Naive thymus-derived CD4-positive, alpha-beta T cell (primary cell): ENCODE measurements at places on chromosomes 4 and X. TPM values are rescaled to one million over a fixed set of nuclear protein-coding genes. Genes with fewer than 3 reads are reported as not detected.
A peak's percentile ranks its signal among the peaks of the same experiment; 100 is the strongest.

The MXD4 gene
- polyA plus RNA-seq: 18.9 TPM

The SSX3 gene
- not detected for polyA plus RNA-seq

The PUDP gene
- polyA plus RNA-seq: 8.1 TPM

The HTR2C gene
- polyA plus RNA-seq: not detected

The XKRX gene
- 2.1 TPM for polyA plus RNA-seq

The ARMCX4 gene
- polyA plus RNA-seq: 1.7 TPM

The MND1 gene
- polyA plus RNA-seq: not detected

The IGFBP7 gene
- 0.37 TPM for polyA plus RNA-seq

The RBMXL3 gene
- not detected for polyA plus RNA-seq

The GAB3 gene
- polyA plus RNA-seq: 1.7 TPM

The ARSD gene
- polyA plus RNA-seq: 1.0 TPM

GRCh38 chrX:8033175-8033574, 106.0 kb upstream of the PNPLA4 start:
- no peaks in the 10 kb centered on the region for H3K27me3 ChIP-seq
- no peak for DNase-seq
- no peaks in the 10 kb centered on the region for H3K4me1 ChIP-seq
- H3K36me3 ChIP-seq: no peaks in the 10 kb centered on the region

GRCh38 chr4:117898496-117898895, 135.8 kb upstream of the NDST3 start:
- H3K4me1 ChIP-seq: no peaks in the 10 kb centered on the region
- no peaks in the 10 kb centered on the region for H3K36me3 ChIP-seq
- no peak overlapping the region for H3K4me3 ChIP-seq
- no peak overlapping the region for H3K27ac ChIP-seq

DNA sequence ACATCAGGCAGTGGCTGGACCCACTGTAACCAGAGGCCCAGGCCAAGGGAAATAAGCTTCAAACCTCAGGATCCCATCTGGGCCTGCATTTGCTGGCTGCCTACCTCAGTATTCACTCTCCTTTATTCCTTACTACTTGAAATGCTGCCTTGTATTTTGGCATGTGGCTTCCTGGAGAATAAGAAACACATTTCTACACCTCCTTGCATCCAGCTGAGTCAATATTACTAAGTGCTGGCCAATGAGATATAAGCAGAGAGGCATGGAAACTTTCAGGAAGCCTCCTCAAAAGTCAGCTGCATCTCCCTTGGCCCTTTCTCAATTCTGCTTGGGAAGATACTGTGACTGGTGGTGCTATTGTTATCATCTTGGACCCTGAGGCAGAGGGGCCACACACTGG, 59.8 kb upstream of the RELL1 start:
- DNase-seq: no peak
- H3K36me3 ChIP-seq: no peaks in the 10 kb centered on the region

DNA sequence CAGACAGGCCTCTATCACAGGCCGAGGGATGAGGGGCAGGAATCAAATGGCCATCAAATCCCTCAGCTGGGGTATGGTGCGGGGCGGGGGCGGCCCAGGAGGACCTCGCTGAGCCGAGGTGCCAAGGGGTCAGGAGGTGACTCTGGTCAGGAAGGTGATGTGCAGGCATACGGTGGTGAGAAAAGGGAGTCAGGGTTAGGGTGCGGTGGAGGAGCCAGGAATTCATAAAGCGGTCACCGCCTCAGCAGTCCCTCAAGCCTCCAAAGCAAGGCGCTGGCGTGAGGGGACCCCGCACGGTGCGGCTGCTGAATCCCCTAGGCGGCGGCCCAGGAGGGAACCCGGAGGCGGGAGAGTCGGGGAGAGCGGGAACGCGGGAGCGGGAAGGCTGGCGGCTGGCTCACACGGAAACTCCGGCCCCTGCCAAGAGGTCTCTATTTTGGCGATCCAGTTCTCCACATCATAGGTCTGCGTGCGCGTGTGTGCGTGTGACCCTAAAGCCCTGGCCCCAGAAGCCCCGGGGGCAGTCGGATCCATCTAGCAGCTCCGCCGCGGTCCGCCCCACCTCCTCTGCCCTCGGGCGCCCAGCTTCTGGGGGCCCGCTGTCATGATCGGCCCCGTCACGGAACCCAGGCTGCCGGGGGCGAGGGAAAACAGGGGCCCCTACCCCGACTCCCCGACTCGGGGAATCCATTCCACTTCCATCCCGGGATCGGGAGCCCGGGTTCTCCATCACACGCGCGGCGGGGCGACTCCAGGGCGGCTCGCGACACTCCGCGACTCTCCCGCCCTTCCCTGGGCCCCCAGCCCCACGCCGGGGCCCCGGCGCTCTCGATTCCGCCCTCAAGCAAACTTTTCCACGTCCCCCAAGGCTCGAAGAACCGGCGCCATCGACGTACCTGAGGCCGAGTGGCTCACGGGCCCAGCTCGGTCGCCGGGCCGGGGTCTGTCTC, 593 bp downstream of the ELF4 start:
- H3K4me1 ChIP-seq: peaks cover 5% of the 10 kb centered on the region
- peak overlapping the region; percentile 57 for H3K4me3 ChIP-seq
- peak overlapping the region; percentile 77 for H3K27ac ChIP-seq

- no peaks in the 10 kb centered on the region for H3K4me1 ChIP-seq
- no peak overlapping the region for H3K27ac ChIP-seq
- no peaks in the 10 kb centered on the region for H3K36me3 ChIP-seq
- H3K27me3 ChIP-seq: no peaks in the 10 kb centered on the region
Observed at GRCh38 chr4:85496126-85496849, 21.3 kb downstream of the ARHGAP24 start.

DNA sequence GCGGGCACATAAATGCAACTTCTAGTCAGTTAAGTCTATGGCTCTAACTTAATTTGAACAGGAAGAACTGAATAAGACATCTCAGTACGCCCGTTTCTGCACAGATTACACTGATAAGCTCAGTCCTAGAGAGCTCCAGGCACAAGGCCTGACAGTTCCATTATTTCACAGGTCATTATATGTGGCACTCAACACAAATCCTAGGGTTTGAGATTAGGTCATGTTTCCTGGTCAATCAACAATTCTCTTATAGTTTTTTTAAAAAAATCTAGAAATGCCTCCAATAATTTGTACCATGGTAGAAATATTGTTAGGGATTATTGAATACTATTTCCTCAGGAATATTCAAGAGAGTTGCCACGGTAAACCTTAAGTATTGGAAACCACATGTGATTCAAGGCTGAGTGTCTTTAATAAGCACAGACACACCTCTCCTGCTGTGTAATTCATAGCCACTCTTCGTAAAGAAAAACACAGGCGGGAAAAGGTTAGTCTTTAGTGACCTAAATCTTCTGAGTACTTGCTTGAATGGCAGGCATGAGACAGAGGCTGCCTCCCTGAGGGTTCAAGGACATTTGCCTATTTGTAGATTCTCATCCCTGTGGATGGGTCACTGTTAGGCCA, 342.9 kb upstream of the ADGRL3 start:
- H3K4me1 ChIP-seq: no peaks in the 10 kb centered on the region
- no peak for DNase-seq
- no peak overlapping the region for H3K4me3 ChIP-seq
- no peak overlapping the region for H3K27ac ChIP-seq

GRCh38 chr4:79408063-79408462, at the start of gene GK2:
TSS of gene GK2 (minus strand) at chr4:79408228. CDS start at chr4:79408200, 28 bp downstream.
- DNase-seq: no peak
- H3K4me1 ChIP-seq: no peaks in the 10 kb centered on the region
- H3K27ac ChIP-seq: no peak within 1 kb of the TSS
- H3K4me3 ChIP-seq: no peak within 1 kb of the TSS
- no peaks in the 10 kb centered on the region for H3K27me3 ChIP-seq
- H3K36me3 ChIP-seq: no peaks in the 10 kb centered on the region

GRCh38 chrX:124346877-124347241, 496 bp downstream of the SH2D1A start:
- no peak for DNase-seq
- peak overlapping the region; percentile 62 for H3K4me3 ChIP-seq

- no peaks in the 10 kb centered on the region for H3K36me3 ChIP-seq
- no peak overlapping the region for H3K27ac ChIP-seq
- DNase-seq: no peak
- H3K4me1 ChIP-seq: no peaks in the 10 kb centered on the region
Observed at GRCh38 chrX:77922787-77923186, 12.3 kb downstream of the ATP7A start.

DNA sequence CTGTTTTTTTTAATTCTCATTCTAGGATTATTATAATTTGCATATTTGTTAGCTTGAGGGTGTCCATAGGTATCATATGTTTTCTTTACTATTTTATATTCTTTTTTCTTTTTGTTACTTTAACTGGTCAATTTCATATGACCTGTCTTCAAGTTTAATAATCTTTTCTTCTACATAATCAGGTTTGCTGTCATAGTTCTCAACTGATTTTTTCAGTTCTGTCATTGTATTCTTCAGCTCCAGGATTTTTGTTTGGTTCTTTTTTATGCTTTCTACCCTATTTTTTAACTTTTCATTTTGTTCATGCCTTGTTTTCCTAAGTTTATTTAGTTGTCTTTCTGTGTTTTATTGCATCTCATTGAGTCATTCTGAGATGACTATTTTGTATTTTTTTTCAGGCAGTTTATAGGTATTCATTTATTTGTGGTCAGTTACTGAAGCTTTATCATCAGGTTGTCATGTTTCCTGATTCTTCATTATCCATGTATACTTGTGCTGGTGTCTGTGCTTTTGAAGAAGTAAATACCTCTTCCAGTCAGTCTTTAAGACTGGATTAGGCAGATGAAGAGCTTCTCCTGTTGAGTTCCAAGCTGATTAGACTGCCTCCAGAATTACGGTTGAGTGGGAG, 220.3 kb upstream of the VEGFC start:
- H3K4me3 ChIP-seq: no peak overlapping the region
- H3K36me3 ChIP-seq: no peaks in the 10 kb centered on the region
- no peak overlapping the region for H3K27ac ChIP-seq
- no peaks in the 10 kb centered on the region for H3K27me3 ChIP-seq
- DNase-seq: no peak

- DNase-seq: no peak
- no peak overlapping the region for H3K27ac ChIP-seq
- no peaks in the 10 kb centered on the region for H3K36me3 ChIP-seq
- no peaks in the 10 kb centered on the region for H3K27me3 ChIP-seq
- H3K4me3 ChIP-seq: no peak overlapping the region
Observed at GRCh38 chrX:151153086-151153485, 23.3 kb upstream of the GPR50 start.

DNA sequence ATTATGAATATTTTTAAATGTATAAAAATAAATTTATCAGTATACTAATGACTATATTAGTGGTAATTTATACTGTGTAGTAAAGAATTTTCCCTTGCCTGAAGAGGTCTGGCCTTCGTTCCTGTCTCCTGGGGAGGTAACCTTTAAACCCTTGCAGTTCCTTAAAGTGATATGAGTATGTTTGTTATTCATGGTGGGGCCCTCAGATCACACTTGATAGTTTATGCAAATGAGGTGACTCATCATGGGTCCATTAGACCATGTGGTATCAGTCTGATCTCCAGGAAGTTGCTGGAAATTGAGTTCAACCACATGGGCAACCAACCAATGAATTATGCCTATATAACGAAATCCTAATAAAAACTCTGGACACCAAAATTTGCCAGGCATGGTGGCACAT, 904.1 kb downstream of the RPA4 start:
- no peaks in the 10 kb centered on the region for H3K36me3 ChIP-seq
- no peak overlapping the region for H3K27ac ChIP-seq
- no peaks in the 10 kb centered on the region for H3K27me3 ChIP-seq
- H3K4me1 ChIP-seq: no peaks in the 10 kb centered on the region
- H3K4me3 ChIP-seq: no peak overlapping the region

- no peak overlapping the region for H3K27ac ChIP-seq
- no peaks in the 10 kb centered on the region for H3K27me3 ChIP-seq
- H3K4me3 ChIP-seq: no peak overlapping the region
- no peaks in the 10 kb centered on the region for H3K36me3 ChIP-seq
Observed at GRCh38 chrX:39895218-39896110, 202.3 kb downstream of the BCOR start.

GRCh38 chr4:6900956-6901355, 8.7 kb upstream of the TBC1D14 start:
- H3K4me1 ChIP-seq: peaks cover 20% of the 10 kb centered on the region
- no peak overlapping the region for H3K27ac ChIP-seq
- no peak overlapping the region for H3K4me3 ChIP-seq

GRCh38 chr4:116323606-116324005, 761.8 kb downstream of the TRAM1L1 start:
- H3K4me3 ChIP-seq: no peak overlapping the region
- no peak overlapping the region for H3K27ac ChIP-seq
- H3K27me3 ChIP-seq: no peaks in the 10 kb centered on the region
- no peaks in the 10 kb centered on the region for H3K36me3 ChIP-seq
- H3K4me1 ChIP-seq: no peaks in the 10 kb centered on the region
- no peak for DNase-seq

- no peaks in the 10 kb centered on the region for H3K36me3 ChIP-seq
- no peak overlapping the region for H3K4me3 ChIP-seq
- no peaks in the 10 kb centered on the region for H3K27me3 ChIP-seq
- no peaks in the 10 kb centered on the region for H3K4me1 ChIP-seq
- DNase-seq: no peak
- H3K27ac ChIP-seq: no peak overlapping the region
Observed at GRCh38 chr4:43471950-43472349, 579.4 kb downstream of the GRXCR1 start.

- no peak for DNase-seq
- H3K36me3 ChIP-seq: no peaks in the 10 kb centered on the region
- H3K4me1 ChIP-seq: no peaks in the 10 kb centered on the region
- no peak overlapping the region for H3K4me3 ChIP-seq
Observed at GRCh38 chrX:9626379-9626778, 139.3 kb downstream of the GPR143 start.

DNA sequence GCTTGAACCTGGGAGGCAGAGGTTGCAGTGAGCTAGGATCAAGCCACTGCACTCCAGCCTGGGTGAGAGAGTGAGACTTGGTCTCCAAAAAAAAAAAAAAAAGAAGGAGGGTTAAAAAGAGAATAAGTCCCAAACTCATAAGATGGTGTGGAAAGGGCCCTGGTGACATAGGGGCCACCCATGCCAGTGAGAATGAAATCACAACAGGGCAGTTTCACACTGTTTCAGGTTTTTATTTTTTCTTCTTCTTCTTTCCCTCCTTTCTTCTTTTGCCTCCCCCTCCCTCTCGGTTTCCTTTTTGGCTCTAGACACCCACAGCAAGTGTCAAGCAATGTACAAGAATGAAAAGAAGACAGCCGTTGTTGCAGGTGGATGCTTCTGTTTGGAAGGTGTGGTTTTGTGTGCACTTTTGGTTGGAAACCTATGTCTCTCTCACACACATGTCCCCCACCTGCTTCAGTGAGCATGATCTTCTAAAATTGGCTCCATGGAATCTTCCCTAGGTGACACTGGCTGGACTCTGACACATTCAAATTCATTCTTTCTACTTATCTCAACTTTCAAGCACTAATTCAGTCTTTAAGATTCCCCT, 14.4 kb upstream of the TLR8 start:
- H3K36me3 ChIP-seq: no peaks in the 10 kb centered on the region
- H3K4me3 ChIP-seq: no peak overlapping the region
- peaks cover 13% of the 10 kb centered on the region for H3K4me1 ChIP-seq
- no peak overlapping the region for H3K27ac ChIP-seq

DNA sequence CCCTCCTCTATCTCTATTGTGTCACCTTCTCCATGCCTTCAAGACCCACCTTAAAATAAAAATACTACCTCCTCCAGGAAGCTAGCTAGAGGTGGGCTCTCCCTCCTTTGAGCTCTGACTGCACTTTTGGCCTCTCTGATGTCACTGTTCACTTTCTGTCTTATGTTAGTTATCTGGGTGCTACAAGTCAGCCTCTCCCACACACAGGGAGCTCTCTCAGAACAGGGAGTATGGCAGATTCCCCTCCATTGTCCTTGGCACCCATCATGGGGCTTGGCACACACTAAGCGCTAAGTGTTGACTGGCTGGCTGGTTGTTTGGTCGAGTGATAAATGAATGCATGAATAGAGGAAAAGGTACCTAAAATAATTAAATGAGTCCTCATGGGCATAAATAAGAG, 21.2 kb upstream of the KDM5C start:
- no peaks in the 10 kb centered on the region for H3K27me3 ChIP-seq
- no peaks in the 10 kb centered on the region for H3K36me3 ChIP-seq
- no peak overlapping the region for H3K4me3 ChIP-seq
- no peak overlapping the region for H3K27ac ChIP-seq
